ENCODE measurements at places on chromosomes 16 and 17.

- no peak for DNase-seq
These were observed 9.3 kb upstream of the USP7 start for GRCh38 chr16:8972843-8973586.

DNA sequence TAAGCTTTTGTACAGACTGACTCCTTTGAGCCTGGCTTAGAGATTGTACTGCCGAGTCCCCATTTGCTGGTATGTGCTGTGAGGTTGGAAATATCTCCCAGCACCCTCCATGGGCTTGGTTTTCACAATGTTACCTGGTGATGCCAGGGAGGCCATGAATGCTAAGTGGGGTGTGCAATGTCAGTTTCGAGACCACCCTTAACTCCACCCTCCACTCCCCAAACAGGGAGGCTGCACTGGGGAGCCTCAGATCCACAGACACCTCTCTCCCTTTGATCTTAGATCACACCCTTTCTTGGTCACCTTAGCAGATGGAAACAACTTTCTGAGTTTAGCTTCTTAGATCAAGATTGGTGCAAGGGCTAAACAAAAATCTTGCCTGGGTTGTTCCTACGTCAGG, 28.6 kb upstream of the PIK3R6 start:
- DNase-seq: no peak

GRCh38 chr17:72887322-72887721, 205.2 kb downstream of the SLC39A11 start:
- DNase-seq: no peak

DNA sequence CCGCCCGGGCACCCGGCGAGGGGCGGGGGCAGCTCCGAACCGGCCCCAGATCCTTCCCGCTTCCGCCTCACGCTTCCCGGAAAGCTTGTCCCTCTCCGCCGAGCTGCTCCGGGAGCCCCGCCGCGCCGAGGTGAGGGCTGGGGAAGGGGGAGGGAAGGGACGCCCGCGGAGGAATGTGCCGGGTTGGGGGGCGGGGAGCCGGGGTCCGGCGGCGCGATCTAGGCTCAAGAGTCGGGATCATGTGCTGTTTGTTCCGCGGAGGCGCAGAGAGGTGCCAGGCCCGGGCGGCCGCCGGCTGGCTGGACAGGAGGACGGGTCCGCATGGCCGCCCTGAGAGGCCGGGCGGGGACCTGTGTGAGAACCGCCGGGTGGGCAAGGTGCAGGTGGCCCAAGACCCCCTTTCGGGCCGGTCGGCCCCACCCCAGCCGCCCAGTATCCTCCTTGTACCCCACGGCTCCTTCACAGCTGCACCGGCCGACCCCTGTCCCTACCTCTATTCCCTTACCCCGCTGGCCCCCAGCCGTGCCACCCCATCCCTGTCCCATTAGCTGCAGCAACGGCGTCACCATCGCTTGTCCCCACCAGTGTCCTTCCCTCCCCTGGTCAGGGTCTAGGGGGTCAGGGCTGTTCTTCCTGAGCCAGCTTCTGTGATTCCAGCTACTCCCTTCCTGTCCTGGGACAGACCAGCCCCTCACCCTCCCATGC, 429 bp downstream of the KIF1C start:
- DNase-seq: no peak
